ENCODE measurements at places on chromosomes 7 and 10. TPM values are rescaled to one million over a fixed set of nuclear protein-coding genes. Genes with fewer than 3 reads are reported as not detected.

Gene GPER1
- total RNA-seq, result 0.15 TPM

Gene NEURL1
- 2.6 TPM for total RNA-seq

DNA sequence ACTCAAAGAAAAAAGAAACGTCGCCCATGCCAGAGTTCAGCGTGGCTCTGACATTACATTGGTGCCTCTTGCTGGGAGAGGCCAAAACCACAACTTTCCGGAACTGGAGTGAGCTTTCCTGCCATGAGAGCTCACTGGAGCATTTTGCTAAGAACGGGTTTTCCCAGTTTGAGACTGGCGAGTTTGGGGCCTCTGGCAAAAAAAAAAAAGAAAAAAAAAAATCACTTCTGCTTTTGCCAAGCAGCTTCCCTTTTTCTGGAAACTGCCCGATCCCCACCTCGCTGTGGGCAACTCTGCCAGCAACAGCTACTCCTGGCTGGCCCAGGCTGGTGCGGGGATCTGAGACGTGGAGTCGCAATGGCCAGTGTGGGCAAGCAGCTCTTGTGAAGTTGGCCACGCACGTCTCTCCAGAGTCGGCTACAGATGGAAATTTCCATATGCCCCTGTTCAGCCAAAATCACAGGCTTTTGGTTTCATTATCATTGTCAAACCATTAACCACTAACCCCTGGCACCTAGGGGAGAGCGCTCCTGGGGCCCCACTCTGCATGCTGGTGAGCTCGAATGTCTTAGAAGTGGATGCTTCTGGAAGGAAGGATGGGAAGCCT, 25.7 kb downstream of the PRKAG2 start:
- no peaks in the 10 kb centered on the region for H3K4me1 ChIP-seq
- DNase-seq, result no peak
- no peaks in the 10 kb centered on the region for H3K36me3 ChIP-seq

DNA sequence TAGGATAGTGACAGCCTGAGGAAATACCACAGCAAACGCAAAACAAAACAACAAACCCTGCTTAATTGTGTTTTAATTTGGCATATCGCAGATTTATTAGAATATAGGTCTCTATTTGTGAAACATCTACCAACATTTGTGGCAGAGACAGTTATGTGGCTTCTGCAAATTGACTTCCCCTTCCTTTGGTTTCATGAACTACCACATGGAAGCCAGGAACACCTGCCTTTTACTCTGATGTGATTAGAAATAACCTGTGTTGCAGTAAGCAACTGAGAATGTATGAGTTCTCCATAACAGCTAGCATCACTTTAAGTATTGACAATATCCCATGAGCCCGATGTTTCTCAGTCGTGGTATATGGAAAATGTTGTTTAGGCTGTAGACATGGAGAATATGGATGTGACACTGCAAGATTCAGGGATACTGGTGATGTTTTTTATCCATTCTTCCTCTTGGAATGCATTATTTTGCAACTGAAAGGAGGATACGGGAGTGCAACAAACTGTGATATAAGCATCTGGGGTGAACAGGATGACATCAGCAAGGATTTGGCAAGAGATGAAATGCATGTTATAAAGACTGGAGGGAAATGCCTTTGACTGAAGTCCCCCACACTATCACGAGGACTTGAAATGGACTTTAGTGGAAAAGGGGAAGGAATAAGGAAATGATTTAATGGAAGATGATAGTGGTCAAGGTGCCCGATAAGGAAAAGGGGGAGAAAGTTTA, 95.9 kb downstream of the CUBN start:
- H3K27ac ChIP-seq, result no peak overlapping the region
- no peaks in the 10 kb centered on the region for H3K27me3 ChIP-seq
- H3K4me1 ChIP-seq, result peaks cover 10% of the 10 kb centered on the region
- no peak for DNase-seq

DNA sequence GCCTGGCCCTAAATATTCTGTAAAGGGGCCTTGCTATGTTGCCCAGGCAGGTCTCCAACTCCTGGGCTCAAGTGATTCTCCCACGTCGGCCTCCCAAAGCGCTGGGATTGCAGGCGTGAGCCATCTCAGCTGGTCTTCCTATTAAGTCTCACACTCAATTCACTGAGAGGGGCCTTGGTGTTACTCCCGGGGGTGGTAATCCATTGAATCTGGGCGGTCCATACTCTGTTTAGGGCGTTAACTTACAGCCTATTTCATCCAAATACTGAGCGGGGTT, 665 bp upstream of the SRRT start:
- DNase-seq, result no peak
- peaks cover 59% of the 10 kb centered on the region for H3K36me3 ChIP-seq
- peaks cover 11% of the 10 kb centered on the region for H3K4me1 ChIP-seq
- no peaks in the 10 kb centered on the region for H3K27me3 ChIP-seq

All from SJCRH30 (cell line).